ENCODE measurements at places on chromosomes 3 and 15.

DNA sequence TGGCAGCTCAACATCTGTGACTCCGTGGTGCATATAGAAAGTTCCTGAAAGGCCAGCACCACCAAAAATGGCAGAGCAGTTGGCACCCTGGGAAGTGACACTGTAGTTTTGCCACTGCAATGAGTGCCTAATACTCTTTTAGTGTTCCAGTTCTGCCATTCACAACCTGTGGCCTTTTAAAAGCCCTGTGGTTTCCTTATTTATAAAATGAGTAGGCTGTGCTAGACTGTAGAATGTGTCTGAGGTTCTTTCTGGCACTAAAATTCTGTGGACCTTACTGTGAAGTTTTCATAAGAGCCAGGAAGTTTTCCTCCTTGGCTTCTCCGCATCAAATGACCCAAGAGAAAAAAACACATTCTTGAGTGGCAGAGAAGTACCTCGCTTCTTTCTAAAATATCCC lies 74.1 kb downstream of the MME start:
- no peak for DNase-seq

DNA sequence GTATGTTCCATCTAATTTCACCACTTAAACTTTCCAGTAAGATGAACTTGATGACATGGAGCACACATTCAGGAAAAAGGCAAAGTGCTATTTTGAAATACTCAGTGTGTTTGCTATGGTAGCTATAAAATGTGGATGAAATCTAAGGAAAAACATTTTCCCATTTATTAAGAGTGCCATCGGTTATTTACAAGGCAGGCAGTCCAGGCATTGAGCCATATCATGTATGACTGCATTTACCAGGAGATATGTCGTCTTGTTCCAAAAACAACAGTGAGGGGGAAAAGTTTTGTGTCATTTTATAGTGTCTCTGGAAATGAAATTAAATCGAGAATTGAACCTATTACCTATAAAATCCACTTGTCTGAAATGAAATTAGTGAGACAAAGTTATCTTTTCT lies 13.7 kb downstream of the ANXA2 start:
- DNase-seq, result no peak

DNA sequence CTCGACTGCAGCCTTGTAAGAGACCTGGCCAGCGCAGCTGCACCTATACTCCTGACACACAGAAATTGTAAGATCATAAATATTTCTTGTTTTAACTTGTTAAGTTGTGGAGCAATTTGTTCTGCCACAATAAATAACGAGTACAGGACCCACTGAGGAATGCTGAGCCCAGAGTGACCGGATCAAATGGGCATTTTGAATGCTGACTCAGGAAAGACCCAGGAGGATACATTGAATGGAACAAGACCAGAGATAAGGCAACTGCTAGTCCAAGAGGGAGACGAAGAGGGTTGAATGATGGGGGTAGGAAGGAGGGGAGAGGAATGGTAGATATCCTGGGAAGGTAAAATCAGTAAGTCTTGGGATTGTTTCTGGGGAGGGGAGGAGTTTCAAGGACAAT lies 8.9 kb upstream of the C3orf70 start:
- DNase-seq, result no peak

- DNase-seq, result no peak
Measured at GRCh38 chr3:65425880-65426279, 612.8 kb downstream of the MAGI1 start.

GRCh38 chr15:40100123-40100946 lies 8.3 kb downstream of the BMF start:
- DNase-seq, result no peak

DNA sequence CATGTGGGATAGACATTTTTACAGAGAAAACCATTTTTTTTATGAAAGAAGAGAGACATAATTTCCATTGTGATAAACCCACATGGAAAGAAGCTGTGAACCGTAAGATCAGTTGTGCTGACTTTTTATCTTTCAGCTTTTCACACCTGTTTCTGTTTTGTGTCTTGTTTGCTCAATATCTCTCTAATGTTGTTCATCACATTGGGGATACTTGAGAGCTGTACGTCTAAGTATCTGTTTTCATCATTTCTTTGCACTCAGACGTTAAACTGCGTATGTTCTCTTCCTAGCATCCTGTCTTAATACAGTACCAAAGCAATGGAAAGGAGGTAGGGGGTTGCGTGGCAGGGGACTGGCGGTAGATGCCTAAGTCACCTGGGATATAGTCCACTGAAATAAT lies 449.0 kb downstream of the NAALADL2 start:
- no peak for DNase-seq

DNA sequence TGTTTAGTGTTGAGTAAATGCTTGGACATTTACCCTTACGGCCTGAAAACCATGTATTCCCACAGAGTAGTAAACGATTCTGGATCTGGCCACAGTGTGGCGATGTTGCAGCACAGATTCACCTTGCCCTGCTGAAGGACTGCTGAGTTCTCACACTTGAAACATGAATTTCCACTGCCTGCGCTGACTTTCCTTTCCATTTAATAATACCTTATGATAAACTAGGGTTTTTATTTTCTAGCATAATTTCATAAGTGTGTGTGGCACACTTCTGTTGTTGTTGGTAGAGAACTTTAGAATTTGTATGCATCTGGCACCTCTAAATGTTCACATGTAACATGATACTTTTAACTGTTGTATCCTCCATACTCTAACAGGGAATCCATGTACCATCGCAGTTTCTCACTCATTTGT lies 53.9 kb downstream of the C3orf38 start:
- DNase-seq, result no peak

DNA sequence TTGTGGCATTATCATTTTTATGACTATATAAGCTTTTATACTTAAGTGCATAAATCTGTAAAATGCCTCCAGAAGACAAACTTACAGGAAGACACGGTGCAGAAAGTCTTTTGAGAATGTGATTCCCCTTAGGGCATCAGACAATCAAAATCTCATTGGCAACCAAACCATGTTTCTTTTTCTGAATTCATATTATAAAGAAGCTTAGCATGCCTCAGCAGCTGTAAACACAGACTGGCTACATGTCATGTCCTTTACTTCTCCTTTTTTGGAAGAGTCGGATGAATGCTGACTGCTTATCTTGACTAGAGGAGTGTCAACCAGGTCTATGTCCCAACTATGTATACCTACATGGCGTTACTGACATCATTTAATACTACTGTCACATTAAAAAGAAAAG lies 150.1 kb downstream of the PLD1 start:
- DNase-seq, result no peak

DNA sequence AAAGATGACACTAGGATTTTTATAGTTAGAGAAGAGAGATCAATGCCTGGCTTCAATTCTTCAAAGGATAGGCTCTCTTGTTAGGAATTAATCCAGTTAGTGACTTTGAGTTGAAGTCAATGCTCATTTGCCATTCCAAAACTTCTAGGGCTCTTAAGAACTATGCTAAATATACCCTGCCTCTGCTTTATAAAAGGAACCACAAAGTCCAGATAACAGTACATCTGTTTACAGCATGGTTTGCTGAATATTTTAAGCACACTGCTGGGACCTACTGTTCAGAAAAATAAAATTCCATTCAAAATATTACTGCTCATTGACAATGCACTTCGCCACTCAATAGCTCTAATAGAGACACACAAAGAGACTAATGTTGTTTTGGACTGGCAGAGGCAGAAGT lies 786.6 kb upstream of the DPPA4 start:
- no peak for DNase-seq

DNA sequence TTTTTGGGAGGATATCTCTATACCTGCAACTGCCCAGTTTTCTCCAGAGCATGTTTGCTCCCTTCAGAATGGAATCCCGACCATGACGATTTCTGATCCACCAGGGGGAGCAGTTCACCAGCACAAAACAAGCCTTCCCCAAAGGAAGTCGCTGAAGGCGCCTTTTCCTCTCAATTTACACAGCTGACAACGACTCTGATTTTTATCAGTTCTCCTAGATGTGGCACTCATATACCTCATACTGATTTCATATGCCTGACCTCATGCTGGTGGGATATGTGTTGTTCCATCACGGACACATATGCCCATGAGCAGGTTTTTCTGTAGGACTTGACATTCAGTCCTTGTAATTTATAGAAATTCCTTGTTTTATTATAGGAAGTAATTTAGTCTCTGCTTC lies 1028.2 kb downstream of the MCTP2 start:
- DNase-seq, result peak; percentile 10

- DNase-seq, result no peak
Measured at GRCh38 chr15:73902121-73903020, 23.9 kb upstream of the LOXL1 start.

Measured in stimulated activated CD4-positive, alpha-beta T cell treated with anti-CD3 and anti-CD28 coated beads, Interleukin-1b, Interleukin-23, amount 100 ng/mL, for 1 hour (primary cell).